Activated CD8-positive, alpha-beta memory T cell treated with anti-CD3 and anti-CD28 coated beads, Interleukin-2, amount 50 U/mL, for 4 hours (primary cell): ENCODE measurements at places on chromosomes 2 and 18.
A peak's percentile ranks its signal among the peaks of the same experiment; 100 is the strongest.

DNA sequence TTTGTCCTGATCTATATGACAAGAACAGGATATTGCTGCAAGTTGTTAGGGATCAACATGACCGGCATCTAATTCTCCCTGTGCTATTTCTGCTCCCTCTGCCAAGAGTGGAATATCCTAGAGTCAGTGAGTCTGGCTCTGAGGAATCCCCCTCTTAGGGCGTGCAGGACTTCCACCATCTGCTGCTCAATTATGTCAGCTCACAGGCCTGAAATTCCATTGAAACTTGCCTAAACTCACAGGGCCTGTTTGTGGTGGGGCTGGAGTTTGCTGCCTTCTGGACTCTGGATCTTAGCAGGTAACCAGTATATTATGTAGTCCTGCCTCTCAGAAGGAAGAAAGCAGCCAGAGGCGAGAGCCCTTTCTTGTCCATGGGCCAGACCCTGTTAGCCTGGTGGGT is 323.0 kb downstream of the TSN start:
- DNase-seq: no peak

GRCh38 chr2:176083796-176084261 is at the start of gene EVX2:
EVX2 (minus strand) TSS chr2:176083962; CDS start chr2:176083776, 186 bp downstream.
- no peak for DNase-seq

GRCh38 chr18:66646609-66647008 is 42.7 kb upstream of the CDH19 start:
- no peak for DNase-seq

DNA sequence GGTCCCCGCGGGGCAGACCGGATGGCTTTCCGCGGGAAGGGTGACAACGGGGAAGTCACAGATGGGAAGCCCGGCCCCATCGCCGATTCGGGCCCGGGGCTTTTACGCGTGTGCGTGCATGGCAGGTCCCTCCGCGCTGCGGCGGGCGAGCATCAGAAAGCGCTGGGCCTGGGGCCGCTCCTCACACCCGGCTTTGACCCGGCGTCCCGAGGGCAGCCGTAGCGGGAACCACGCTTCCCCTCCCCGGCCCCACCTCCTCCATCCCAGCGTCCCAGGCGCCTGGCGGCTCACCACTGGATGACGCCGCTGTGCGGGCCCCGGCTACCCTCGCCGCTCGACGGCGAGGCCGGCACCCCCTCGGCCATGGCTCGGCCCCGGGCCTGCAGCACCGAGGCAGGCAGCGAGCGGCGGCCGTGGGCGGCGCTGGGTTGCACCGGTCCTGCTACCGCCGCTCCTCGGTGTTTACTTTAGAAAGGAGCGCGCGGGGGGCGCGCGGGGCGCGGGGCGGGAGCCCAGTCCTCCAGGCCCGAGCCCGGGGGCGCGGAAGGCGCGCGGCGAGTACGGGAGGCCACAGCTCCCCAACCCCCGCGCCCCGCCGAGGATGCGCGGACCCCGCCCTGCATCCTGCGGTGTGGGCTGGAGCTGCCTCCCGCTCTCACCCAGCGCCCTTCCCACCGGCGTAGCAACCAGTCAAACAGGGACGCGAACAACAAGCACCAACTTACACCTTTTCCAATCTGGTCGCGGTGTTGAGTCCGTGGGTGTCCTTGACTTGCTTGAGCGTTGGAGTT is 806 bp downstream of the RFX8 start:
- DNase-seq: peak; percentile 25

DNA sequence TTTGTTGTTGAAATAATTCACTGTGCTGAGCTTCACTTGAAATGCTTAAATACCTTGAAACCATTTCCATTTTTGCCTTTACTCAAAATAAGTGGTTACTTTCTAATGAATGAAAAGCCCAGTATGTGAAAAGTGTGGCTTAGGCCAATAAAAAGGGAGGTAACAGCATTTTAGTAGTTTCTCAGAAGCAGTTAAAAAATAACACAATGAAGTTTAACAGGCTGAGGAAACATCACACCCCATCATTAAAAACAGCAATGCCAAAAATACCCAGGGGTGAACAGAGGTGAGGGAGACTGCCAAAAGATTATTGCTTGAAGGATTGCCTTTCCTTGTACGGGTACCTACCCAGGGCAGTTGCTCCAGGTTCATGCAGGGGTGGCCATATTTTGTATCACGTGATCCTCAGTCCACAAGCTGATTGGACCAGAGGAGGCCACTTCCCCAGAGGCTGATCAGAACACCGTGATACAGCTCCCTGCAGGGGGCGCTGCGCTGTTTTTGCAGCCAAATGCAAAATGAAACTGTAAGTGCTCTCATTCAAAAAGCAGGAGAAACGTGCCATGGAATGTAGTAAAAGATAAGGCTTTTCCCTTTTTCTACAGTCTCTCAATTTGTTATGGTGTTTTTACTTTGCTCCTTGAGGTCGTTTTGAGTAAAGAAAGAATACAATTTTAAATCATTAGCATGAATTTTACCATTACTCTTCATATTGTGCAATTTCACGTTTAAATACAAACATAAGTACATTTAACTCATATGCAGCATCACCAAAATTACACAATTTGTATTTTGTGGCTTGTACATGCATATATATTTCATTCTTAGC is 70.2 kb upstream of the SH3BP4 start:
- no peak for DNase-seq

DNA sequence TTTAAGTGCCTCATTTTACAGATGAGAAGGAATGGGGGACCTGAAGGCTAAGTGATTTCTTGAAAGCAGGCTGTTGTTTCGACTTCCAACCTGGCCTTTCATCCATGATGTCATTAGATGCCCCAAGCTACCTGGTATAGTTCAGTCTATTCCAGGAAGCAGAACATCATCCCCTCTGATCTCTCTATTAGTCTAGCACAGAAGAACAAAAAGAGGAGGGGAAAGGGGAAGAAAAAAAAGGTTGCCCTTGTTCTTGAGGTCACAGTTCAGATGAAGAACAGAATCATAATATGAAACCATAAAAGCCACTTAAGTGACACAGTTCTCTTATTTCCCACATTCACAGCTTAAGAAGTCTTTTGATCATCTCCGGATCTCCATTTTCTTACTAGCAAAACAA is 386.2 kb upstream of the HNRNPA3 start:
- DNase-seq: no peak

DNA sequence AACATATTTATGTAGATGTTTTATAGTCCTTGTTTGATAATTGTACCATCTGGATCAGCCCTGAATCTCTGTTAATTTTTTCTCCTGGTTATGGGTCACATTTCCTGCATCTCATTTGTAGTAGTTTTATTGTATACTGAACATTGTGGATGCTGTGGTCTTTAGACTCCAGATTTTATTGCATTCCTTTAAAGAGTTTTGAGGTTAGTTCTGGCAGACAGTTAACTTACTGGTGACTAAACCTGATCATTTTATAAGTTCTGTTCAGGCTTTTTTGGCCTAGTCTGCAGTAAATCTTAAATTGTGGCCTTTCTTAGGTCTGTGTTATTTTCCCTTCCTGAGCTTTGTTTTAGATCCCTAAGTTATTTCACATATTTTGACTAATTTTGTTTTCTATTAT is 84.3 kb downstream of the FANCL start:
- no peak for DNase-seq

DNA sequence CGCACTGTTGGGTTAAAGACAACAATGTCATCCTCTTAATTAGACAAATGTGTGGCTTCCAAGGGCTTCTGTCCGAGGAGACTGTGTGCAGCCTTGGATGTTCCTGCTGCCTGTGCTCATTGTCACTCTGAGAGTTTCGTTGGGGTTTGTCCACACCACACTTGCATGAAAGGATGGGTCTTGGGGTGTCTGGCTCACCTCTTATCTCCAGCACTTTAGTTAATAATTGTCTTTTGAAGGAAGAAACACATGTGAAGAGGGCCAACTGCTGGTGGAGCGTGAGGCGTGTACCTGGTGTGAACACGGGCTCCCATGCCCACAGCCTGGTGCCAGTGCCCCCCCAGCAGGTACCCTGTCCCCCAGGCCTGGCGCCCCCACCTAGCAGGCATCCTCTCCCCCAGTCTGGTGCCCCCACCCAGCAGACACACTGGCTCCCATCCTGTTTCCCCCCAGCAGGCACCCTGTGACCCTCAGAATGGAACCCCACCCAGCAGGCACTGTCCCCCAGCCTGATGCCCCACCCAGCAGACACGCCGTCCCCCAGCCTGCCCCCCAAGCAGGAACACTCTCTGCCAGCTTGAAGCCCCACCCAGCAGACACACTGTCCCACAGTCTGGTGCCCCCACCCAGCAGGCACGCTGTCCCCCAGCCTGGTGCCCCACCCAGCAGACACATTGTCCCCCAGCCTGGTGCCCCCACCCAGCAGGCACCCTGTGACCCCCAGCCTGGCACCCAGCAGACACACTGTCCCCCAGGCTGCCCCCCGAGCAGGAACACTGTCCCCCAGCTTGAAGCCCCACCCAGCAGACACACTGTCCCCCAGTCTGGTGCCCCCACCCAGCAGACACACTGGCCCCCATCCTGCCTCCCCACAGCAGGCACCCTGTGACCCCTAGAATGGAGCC is 96.3 kb upstream of the TMEM18 start:
- no peak for DNase-seq

GRCh38 chr18:69839497-69839896 is 108.2 kb downstream of the CD226 start:
- no peak for DNase-seq

GRCh38 chr2:126518196-126518595 is 137.8 kb upstream of the GYPC start:
- DNase-seq: no peak

- DNase-seq: no peak
Observed at GRCh38 chr2:135091681-135092080, 39.6 kb downstream of the RAB3GAP1 start.

DNA sequence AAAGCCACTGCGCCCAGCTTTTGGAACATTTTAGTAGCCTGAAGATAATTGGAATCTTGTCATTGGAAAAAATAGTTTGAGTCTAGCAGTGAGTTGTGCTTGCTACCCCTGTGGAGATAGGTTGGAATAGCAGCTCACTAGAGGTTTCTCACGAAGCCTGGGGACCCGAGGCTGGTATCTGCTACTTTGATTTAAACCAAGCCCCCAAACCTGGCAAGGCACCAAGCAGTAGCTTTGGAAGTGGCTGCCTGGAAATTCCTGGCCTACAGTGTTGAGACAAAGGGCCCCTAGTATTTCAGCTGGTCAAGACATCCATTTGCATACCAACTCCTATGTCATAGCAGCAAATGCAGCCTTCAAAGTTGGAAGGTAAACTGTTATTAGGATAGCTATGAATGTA is 42.1 kb downstream of the NOP58 start:
- DNase-seq: no peak

GRCh38 chr18:10128921-10129501 is 215.2 kb downstream of the VAPA start:
- no peak for DNase-seq

GRCh38 chr2:31371691-31372090 is 42.9 kb downstream of the XDH start:
- no peak for DNase-seq

DNA sequence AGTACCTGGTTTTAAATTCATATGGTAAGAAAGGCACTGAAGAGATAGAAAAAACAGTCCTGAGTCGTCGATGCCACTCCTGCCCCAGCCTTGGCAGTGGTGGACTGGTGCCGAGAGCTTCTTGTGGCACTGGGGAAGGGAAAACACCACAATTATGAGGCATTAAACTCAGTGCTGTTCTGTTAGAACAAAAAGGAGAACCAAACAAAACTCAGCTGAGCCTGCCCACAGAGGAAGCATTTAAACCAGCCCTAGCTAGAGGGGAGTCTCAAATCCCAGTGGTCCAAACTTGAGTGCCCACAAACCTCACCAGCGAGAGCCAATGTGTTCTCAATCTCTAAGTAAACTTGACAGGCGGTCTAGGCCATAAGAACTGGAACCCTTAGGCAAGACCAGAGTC is 1254.5 kb upstream of the FAM98A start:
- no peak for DNase-seq

DNA sequence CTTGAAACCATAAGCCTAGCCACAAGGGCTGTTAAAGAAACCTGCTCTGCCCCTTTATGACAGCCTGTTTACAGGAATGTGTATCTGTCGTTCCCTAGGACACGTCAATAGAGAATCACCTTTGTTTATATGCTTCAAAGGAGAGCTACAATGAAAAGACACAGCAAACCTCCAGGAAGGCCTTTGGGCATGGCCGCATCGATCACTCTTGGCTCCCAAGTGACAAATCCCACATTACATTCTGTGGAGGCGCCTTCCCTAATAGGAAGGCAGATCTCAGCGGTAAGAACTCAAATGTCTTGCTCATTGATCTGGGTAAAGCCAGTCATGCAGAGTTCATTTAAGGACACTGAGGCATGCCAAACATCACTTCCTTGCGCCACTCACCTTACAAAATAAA is 26.5 kb downstream of the KIAA2012 start:
- no peak for DNase-seq

- no peak for DNase-seq
Observed at GRCh38 chr2:196276421-196276820, 105.0 kb upstream of the STK17B start.

DNA sequence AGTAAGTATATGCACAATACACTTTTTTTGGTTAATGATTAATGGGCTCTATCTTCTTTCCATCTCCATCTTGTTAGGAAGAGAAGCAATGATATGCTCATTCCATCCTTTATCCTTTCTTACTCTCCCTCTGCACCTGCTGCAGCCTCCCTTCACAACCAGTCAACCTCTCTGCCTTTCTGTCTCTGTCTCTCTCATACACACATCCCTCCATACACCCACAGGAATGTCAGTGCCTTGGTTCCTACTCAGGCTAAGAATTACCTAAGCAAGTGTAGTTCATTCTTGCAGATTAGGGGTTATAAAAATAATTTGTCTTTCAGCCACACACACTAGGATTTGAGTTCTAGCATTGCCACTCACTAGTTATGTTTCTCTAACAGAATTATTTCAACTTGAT is 45.6 kb downstream of the MAP2 start:
- no peak for DNase-seq

DNA sequence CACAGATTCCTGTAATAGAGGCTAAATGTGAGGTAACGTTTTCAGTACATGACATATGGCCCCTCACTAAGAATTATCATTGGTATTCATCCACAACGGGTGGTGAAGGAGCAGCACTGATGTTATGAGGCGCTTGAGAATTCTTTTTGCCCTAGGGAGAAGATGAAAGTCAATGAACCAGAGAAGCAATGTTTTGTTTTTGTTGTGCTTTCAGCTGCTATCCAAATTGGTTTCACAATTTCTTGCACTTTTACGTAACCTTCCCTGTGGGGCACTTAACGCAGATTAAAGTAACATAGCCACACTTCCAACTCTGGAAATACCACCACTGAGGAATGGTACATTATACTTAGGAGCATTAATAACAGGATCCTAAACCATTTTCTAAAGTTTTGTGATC is 13.3 kb upstream of the CCDC85A start:
- DNase-seq: no peak

- DNase-seq: no peak
Observed at GRCh38 chr18:45637546-45638327, 22.5 kb downstream of the SLC14A2 start.

GRCh38 chr18:57188851-57189557 is 42.1 kb downstream of the BOD1L2 start:
- DNase-seq: no peak

- DNase-seq: no peak
Observed at GRCh38 chr18:71899707-71900472, 644.3 kb downstream of the CBLN2 start.

GRCh38 chr18:48637081-48637990 is 98.5 kb downstream of the CTIF start:
- no peak for DNase-seq
